ENCODE measurements at places on chromosomes 5 and 9.

GRCh38 chr9:77916820-77917219 lies 114.8 kb downstream of the GNAQ start:
- DNase-seq: no peak

DNA sequence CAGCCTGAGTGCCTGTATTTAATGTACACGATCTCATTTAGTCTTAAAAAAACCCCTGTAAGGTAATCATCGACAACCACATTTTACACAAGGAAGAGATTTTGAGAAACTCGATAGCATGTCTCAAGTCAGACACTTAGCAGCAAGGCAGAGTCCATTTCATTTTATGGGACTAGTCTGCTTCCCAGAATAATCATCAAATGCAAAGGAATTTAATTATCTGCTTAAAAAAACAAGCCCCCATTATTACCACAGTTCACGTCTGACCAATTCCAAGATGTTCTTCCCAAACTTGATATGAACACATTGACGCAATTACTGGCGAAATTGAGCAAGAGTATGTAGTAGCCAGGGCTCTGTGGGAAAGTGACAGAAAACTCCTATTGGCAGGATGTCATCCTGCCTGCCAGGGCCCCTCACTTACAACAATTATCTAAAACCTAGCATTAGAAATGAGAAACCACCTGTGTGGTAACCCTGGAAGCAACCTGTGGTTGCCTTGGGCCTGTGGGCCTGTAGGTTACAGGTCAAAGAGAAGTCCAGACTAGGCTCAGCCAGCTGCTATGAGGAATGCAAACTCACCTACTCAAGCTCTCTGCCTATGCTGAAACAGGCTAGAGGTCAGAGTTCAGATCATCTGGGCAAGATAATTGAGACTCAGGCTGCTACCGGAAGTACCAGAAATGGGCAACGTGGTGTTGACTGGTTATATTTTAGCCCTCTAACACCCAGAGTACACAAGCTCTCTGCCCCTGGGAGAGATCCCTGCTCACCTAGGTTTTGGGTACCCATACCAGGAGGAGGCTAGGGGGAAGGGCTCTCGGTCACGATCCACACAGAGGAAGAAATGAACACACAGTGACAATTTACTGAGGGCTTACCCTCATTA lies 1.6 kb downstream of the B4GALT1 start:
- peak; percentile 86 for DNase-seq

- no peak for DNase-seq
These were observed 228.1 kb downstream of the FSTL4 start for GRCh38 chr5:133384120-133384855.

- DNase-seq: no peak
These were observed 17.6 kb downstream of the MTX3 start for GRCh38 chr5:79973511-79973910.

- DNase-seq: no peak
These were observed 121.7 kb downstream of the NREP start for GRCh38 chr5:111635151-111635902.

GRCh38 chr5:88681211-88681803 lies 201.7 kb downstream of the MEF2C start:
- no peak for DNase-seq

DNA sequence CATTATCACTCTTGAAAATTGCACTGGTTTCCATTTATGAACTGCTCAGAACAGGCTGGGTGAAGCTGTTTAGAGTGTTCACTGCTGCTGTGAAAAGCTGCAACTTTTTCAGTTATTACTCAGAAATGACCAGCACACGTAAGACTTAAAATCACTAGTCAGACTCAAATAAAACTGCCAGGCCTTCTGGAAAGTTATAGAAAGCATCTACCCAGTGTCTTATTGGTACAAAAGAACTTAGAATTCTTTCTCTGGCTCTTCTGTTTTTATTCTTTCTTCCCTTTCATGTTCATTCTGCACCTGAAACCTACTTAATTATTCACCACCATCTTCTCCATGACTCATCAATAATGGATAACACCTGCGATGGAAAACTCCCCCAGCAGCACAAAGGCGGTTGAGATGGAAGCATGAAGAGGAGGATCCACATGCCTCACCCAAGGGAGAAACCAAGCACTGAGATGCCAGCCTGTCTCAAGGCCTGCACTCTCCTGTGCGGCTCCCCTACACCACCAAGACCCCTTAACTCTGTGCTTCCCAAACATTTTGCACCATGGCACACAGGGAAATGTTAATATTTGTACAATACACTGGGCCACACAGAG lies 171.9 kb downstream of the ENTREP1 start:
- no peak for DNase-seq

GRCh38 chr9:9229269-9229668 lies 1383.5 kb downstream of the PTPRD start:
- DNase-seq: no peak

DNA sequence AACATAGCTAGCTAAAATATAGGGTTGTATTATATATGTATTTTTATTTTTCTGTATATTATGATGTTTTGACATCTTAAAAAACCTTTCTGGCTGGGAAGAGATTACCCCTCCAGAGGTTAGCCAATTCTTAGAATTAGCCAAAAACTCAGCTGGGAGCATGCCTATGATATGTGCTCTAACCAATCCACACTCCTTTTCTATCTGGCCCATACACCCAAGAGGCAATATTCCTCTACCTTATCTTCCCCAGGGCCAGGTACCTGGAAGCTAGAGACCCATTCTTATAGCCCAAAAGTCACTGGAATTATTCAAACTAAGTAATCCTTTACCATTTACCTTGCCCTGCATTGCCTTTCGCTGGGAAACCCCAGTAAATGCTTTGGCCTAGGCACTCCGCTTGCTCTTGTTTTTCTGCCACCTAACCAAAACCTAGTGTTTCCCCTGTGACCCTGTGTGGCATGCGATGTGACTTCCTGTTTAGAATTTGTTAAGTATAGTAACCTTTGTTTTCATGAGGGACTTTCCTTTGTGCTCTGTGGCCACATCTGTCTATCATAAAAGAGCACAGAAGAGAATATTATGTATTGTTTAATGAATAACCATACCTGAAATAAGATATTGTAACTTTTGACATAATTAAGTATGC lies 37.4 kb downstream of the CSNK1G3 start:
- DNase-seq: peak; percentile 90

- DNase-seq: peak; percentile 71
These were observed 7.6 kb downstream of the CRAT start for GRCh38 chr9:129102791-129103594.

DNA sequence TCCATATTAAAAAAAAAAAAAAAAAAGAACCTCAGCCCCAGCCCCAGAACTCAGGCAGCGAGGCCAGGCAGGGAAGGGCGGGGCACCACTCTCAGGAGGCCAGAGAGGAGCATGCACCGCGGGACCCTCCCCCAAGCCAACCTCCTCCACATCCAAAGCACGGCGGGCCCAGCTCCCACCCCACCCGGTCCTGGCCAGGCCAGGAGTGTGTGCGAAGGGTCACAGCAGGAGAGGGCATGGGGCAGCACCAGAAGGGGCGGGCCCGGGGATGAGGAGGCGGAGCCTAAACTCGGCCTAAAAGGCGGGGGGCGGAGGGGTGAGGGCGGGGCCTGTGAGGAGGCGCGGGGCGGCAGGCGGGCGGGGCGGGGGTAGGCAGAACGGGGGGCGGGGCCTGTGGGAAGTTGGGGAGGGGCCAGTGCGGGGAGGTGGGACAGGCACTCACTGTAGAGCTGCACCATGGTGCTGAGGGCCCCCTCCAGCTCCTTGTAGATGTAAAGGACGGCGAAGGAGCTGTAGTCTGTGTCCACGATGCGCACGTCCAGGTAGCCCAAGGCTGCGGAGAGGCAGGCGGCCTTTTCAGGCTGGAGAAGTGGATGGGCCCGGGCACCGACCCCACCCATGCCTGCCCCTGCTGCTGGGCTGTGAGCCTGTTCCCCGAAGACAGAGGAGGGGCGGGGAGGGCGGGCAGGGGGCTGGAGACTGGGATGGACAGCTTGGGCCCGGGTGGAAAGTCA lies 1.2 kb downstream of the LCN15 start:
- peak; percentile 83 for DNase-seq
